ENCODE measurements at places on chromosomes 12 and 14.

DNA sequence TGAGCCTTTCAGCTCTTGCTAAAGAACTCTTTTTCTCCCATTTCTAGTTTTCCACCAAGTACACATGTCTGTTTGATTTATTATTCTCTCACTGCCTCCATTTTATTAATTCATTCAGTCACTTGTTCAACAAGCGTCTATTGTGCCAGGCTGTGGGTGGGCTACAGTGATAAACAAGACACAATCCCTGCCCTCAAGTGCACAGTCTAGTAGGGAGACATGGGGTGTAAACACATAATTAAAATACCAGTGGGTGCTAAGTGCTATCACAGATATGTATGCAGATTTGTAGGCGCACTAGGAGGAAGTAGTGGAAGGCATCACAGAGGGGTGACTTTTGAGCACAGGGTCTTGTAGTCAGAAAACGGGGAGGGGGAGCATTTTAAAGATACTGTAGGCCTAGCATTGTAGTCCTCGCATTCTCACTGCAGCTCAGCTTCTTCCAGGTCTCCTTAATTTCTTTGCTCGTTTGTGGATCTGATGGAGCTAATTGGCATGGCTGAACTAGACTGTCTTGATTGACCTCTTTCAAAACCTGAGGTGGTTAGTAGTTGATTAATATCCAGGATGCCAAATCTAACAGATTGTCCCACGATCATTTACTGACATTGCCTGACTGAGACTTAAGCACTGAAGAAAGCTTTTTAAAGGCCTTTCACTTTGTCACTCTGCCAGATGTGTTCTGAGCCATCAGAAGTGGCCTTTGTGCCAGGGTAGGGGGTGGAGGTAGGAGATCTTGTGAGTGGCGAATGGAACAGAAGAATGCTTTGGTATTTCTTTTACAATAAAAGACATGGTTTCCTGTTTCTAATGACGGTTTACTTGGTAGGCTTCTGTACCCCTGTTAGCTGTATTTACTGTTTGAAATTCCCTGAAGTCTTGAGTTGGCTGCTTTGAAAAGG lies 116.9 kb downstream of the DIP2B start:
- no peak for DNase-seq

GRCh38 chr12:49057888-49058287 lies 2.7 kb downstream of the KMT2D start:
- DNase-seq, result no peak

GRCh38 chr12:124486346-124486963 lies 81.0 kb downstream of the NCOR2 start:
- no peak for DNase-seq

DNA sequence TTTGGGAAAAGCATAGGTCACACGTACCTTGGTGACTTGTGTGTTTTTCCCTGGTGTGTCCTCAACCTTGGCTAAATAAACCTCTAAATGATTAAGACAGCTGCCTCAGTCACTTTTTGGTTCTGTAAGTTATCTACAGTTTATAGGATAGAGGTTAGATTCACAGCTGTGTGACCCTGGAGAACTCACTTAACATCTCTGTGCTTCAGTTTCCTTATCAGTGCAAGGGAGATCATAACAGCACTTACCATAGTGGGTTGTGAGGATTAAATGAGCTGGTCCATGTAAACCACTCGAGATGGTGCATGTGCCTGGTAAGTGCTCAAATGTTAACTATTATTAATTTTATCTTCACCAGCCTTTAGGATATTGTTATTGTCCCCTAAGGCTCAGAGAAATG lies 35.4 kb upstream of the CHST11 start:
- DNase-seq, result no peak

- peak; percentile 27 for DNase-seq
Observed at GRCh38 chr12:2794191-2794735, 507 bp upstream of the FKBP4 start.

GRCh38 chr12:5258498-5258897 lies 173.4 kb upstream of the NTF3 start:
- DNase-seq, result no peak

DNA sequence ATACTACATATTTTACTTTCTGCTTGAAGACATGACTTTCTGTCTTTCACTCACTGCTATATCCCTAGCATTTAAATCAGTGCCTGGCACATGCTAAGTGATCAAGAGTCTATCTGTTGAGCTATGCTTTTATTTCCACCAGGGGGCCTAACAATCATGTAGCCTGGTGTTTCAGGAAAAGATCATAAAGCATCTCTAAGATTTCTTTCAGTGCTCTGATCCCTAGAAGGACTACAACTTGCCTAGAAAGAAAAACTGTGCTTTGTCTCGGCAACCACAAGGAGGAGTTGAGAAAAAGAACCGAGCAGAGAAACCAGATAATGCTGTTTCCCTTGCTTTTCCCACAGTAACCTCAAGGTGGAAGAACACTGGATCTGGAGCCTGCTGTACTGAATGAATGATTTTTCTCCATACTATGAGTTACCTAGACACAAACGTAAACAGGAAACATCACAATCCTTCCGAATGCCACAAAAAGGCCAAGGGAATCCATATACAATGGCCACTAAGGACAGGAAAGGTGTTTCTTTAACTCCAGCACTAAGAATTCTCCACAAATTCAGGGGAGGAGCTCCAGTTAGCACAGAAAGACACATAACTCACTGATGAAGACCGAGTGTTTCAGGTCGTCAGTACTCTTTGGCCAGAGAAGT lies 1.2 kb downstream of the CRY1 start:
- peak; percentile 8 for DNase-seq

DNA sequence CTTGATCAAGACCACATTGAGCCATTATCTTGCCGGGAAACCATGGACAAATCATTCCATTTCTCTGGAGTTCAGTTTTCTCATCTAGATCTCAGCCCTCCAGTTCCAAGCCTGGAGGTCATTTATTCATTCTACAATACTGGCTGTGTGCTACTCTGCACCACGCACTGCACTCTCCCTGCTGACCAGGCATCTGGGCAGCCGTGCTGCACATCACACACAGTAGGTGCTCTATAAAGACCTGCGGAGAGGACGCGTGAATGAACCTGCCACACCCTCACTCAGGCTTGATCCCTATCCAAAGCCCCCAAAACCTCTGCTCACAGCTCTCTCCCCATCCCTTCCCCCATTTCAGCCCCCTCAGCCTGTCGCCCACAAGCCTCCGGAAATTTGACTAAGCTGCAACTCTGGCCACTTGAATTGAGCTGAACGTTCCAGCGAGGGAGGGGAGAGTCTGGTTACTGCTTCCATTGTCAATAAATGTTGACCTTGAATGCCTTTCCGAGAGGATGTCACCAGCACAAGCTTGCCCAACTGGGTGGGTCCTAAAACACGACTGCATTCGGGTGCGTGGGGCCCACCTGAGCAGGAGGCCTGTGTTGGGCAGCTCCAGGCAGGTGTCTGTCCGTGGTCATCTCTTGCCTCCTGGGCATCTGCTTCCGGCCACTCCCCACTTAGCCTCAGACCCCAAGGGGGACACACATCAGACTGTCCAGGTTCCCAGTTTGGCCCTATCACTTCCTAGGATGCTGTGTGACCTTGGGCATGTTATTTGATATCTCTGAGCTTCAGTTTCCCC lies 17.8 kb downstream of the FAIM2 start:
- no peak for DNase-seq

All from activated CD4-positive, alpha-beta T cell treated with anti-CD3 and anti-CD28 coated beads, Interleukin-2, amount 50 U/mL, for 48 hours (primary cell).